Forelimb muscle (tissue), 1 donor: ENCODE measurements at places on chromosomes 4 and X.

- DNase-seq, result no peak
Observed at GRCh38 chr4:82599336-82599735, 37.5 kb upstream of the TMEM150C start.

- no peak for DNase-seq
Observed at GRCh38 chr4:163331629-163332376, 593 bp downstream of the NPY1R start.

- no peak for DNase-seq
Observed at GRCh38 chr4:52926196-52926974, 64.3 kb downstream of the RASL11B start.

DNA sequence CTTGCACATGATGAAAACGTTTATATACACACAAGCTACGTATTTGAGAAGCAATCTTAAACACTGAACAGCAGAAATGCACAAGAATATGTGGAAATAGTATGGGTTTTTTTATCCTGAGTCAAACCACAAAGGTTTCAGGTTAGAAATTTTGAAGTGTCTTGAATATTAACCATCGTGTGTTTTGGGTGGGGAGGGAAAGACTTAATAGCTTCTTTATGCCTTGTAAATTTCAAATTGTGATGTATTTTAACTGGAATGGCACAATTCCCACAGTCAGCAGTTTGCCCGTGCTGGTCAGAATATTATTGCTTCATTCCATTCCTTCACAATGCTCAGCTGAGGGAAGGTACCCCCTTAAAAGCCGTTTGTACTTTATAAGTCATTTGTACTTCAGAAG lies 67.4 kb upstream of the WDR1 start:
- no peak for DNase-seq

GRCh38 chrX:69215161-69215875 lies 50.1 kb upstream of the PJA1 start:
- DNase-seq, result no peak

GRCh38 chrX:71095033-71095432 lies 618 bp upstream of the FOXO4 start:
- no peak for DNase-seq

GRCh38 chr4:82247629-82248028 lies 126.2 kb downstream of the HNRNPD start:
- no peak for DNase-seq

DNA sequence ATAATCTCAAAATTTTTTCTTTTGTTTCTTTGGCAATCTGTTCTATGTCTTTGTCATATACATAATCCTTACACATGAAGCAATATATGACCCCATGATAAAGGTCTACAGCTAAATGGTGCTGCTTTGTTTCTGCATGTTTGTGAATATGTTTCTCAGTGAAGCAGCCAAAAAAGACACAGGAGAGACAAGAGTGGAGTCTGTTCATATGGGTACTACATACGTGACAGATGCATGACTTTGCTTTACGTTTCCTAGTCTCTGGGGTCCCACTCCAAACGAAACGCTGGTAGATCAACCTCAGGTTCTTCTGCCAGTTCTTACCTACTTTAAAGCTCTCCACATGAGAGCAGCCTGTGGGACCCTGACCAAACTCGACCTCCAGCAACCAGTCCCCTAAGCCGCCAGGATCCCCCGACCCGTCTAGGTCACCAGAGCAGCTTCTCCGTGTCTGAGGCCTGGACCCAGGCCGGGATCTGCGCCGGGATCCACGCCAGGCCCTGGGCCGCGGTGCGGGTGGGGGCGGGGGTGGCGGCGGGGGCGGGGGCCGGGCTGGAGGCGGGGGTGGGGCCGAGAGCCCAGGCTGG lies 1.5 kb downstream of the USP51 start:
- no peak for DNase-seq

DNA sequence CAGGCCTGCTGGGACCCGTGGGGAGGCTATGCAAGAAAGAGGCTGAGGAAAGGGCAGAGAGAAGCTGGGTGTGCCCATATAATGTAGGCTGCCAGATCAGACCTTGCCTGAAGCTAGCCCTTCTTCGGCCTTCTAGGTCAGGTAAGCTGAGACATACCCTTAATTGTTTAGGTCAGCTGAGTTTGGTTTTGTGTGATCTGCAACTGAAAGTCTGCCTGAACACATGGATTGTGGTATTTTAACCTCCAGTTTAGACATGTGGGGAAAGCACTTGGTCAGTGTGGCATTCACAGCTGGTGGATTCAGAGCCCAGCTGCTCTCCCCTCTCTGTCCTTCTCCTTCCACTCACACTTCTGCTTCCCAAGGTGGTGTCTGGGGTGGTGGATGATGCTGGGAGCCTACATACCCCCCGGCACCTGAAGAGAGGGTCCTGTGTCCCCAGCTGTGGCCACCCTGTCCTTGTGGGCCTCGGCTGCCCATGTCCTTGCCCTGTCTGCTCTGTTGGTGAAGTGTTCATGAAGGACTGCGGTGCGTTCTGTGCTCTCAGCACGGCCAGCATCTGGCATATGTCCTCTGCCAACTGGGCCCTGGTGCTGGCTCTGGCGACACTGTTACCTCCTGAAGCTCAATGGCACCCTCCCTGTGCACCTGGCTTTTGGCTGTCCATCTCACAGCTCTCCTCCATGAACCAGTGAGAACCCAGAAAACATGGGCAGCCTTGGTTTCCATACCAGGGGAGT lies 82.1 kb downstream of the NAT8L start:
- no peak for DNase-seq

GRCh38 chr4:76494871-76495590 lies 60.0 kb downstream of the SHROOM3 start:
- no peak for DNase-seq

GRCh38 chrX:17242470-17242869 lies 132.5 kb upstream of the NHS start:
- peak; percentile 28 for DNase-seq

DNA sequence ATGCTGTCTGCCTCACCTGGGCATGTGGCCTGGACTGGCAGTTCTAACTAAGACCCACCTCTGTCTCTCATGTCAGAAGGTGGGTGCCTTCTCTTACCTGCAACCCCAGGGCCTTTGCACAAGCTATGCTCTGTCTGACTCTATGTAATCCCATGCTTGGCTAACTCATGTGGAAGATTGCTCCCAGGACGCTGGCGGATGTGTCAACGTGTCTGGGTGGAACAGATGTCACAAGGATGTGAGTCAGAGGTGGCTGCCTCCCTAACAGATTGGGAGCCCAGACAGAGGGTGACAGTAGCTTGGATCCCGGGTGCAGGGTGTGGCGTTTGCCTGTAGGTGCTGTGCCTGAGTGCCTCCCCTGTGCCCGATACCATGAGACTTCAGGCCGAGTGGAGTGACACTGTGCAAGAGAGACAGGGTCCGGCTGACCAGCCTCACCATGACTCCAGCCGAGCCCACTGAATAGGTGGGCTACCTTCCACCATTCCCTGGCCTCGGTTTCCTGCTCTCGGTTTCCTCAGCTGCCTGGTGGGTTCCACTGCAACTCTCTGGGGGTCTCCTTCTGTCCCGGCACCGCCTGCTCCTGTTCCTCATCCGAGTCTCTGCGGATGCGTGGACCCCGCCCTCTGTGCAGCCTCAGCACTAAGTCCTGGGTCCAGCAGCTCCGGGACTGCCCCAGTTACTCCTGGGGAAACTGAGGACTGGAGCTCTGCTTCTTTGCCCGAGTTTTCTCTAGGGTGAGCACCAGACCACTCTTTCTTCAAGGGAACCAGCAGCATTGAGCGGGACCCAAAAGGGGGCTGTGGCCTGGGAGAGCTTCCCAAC lies 11.0 kb downstream of the SH3BP2 start:
- no peak for DNase-seq

DNA sequence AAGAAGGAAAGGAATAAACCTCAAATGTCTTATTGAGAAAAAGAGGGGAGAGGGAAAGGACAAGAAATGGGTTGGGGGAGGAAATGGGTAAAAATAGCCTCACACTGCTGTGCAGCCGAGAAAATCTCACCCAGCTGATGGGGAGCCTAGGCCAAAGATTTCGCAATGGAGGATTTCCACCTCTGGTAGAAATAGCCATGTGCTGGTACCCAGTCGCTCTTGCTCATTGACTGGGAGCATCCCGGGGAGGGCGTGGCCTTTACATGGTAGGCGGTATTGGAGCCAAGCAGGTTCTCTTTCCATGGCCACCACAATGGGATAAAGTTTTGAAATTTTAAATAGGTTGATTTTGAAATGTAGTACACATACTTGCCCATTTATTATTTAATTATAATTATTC lies 255.1 kb upstream of the LDB2 start:
- no peak for DNase-seq
